ENCODE measurements at places on chromosomes 12 and 14. TPM values are rescaled to one million over a fixed set of nuclear protein-coding genes. Genes with fewer than 3 reads are reported as not detected.

DNA sequence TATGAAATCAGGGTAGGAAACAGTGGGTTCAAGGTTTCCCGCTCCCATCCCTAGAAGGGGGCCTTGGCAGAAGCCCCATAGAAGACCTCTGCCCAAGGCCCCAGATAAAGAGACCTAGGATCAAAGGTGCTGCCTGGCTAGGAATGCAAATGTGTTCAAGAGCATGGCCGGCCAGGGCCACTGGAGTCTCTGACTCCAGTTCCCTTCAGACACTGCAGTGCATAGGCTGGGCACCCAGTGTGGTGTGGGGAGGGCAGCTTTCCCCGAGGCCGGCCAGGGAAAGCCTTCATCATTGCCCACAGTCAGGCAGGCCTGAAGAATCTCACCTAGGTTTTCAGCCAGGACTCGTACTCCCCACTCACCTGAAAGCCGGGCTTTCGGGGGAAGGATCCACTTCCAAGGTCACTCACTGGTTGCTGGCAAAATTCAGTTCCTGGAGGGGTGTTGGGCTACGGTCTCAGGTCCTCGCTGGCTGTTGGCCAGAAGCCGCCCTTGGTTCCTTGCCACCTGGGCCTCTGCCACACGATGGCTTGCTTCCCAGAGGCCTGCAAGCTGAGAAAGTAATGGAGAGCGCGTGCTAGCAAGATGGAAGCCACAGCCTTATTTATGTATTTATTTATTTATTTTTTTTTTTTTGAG lies 9.7 kb upstream of the PEBP1 start:
- H3K27ac ChIP-seq = no peak overlapping the region
- H3K4me3 ChIP-seq = no peak overlapping the region
- H3K27me3 ChIP-seq = no peaks in the 10 kb centered on the region
- H3K36me3 ChIP-seq = no peaks in the 10 kb centered on the region

KSR2 gene
- not detected for total RNA-seq

DNA sequence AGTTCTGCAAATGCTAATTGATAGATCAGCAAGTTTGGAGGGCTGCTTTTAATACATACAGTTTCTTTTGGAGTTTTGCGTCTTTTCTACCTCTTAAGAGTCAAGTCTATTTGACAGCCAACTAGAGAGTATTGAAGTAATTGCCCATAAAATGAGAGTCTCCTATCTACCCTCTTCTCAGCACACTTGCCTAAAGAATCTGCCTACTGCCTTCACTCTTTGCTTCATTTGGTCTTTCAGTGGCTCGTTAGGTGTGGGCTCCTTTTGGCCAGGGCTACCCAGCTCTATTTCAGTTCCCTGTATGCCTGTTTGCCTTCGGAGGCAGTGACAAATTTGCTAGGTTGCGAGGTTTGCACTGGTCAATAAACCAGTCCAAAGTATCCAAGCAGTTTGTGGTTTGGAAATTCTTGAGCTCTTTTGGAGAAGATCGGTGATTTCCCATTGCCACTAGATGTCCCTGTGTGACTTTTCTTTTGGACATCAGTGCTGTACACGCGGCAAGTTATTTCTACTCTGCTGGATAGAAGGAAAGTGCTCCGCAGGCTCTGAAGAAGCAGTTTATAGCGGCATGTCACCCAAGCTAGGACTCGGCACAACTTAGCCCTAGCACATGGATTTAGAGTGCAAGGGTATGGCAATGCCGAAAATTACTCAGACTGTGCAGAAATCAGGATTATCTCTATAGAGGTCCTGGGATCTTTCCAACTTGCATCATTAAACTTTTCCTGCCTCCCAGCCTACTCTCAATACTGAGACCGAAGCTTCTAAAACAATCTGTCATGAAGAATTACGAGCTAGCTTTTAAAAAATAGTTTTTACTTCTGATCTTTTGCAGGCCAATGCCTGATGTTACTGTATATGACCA lies 38.6 kb downstream of the MGST1 start:
- H3K27me3 ChIP-seq = no peaks in the 10 kb centered on the region
- no peaks in the 10 kb centered on the region for H3K4me1 ChIP-seq
- no peak overlapping the region for H3K4me3 ChIP-seq
- no peaks in the 10 kb centered on the region for H3K36me3 ChIP-seq
- DNase-seq = no peak

DNA sequence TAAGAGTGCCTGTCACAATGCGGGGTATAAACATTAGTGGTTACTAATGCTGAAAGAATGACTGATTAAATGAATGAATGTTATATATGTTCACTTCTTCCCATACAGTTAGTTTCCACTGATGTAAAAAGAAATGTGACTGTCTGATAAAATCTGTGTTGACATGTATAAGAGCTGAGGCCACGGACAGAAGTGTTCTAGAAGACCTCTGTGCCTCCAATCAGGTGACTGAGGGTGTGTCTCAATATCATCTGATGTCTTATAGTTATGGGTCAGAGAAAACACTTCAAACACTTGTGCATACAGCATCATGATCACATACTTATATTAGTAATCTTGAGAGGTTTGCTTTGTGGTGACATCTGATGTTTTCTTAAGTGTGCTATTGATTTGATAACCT lies 183.4 kb downstream of the TTC7B start:
- H3K27ac ChIP-seq = no peak overlapping the region
- H3K4me3 ChIP-seq = no peak overlapping the region
- peaks cover 5% of the 10 kb centered on the region for H3K4me1 ChIP-seq
- no peak for DNase-seq
- no peaks in the 10 kb centered on the region for H3K27me3 ChIP-seq

GRCh38 chr12:29545102-29545467 lies 47.6 kb upstream of the OVCH1 start:
- no peaks in the 10 kb centered on the region for H3K36me3 ChIP-seq
- H3K27ac ChIP-seq = no peak overlapping the region
- H3K4me3 ChIP-seq = no peak overlapping the region
- DNase-seq = no peak
- H3K27me3 ChIP-seq = peaks cover 6% of the 10 kb centered on the region
- no peaks in the 10 kb centered on the region for H3K4me1 ChIP-seq

DNA sequence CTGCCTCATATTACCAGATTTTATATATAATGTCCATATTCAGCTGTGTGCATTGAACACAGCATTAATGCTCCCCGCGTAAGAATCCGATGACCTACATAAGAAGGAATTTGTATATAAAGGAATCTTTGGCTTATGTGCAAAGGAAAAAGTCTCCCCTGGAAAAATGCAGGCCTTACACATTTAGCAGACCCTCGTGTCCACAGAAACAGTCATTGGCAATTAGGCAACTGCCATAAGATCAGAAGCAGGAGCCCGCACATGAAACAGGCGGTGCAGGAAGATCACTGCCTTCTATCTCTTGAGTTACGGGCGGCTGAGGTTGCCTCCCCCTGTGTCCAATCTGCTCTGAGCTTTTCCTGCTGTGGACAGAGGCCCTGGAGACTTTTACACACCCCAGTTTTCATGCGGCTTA lies 63.2 kb upstream of the RFX4 start:
- H3K27me3 ChIP-seq = peaks cover 3% of the 10 kb centered on the region
- no peaks in the 10 kb centered on the region for H3K36me3 ChIP-seq
- H3K27ac ChIP-seq = no peak overlapping the region
- DNase-seq = no peak
- no peak overlapping the region for H3K4me3 ChIP-seq

DNA sequence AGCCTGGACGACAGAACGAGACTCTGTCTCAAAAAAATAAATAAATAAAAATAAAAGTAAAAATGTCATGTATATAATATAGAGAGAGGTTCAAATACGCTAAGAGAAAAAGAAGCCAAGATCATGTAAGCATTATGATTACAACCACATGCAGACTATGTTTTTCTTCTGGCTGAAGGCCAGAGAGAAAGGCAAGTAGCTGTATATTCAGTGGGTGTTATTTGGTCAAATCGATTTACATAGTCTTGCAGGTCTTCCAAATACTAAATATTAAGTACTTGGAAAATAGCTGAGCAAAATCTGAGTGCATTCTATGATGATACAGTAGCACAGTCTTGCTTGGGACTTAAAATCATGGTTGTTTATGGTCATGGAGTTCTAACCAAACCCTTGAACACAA lies 758.0 kb downstream of the DIO2 start:
- H3K4me1 ChIP-seq = peaks cover 1% of the 10 kb centered on the region
- no peaks in the 10 kb centered on the region for H3K27me3 ChIP-seq
- H3K36me3 ChIP-seq = no peaks in the 10 kb centered on the region

DNA sequence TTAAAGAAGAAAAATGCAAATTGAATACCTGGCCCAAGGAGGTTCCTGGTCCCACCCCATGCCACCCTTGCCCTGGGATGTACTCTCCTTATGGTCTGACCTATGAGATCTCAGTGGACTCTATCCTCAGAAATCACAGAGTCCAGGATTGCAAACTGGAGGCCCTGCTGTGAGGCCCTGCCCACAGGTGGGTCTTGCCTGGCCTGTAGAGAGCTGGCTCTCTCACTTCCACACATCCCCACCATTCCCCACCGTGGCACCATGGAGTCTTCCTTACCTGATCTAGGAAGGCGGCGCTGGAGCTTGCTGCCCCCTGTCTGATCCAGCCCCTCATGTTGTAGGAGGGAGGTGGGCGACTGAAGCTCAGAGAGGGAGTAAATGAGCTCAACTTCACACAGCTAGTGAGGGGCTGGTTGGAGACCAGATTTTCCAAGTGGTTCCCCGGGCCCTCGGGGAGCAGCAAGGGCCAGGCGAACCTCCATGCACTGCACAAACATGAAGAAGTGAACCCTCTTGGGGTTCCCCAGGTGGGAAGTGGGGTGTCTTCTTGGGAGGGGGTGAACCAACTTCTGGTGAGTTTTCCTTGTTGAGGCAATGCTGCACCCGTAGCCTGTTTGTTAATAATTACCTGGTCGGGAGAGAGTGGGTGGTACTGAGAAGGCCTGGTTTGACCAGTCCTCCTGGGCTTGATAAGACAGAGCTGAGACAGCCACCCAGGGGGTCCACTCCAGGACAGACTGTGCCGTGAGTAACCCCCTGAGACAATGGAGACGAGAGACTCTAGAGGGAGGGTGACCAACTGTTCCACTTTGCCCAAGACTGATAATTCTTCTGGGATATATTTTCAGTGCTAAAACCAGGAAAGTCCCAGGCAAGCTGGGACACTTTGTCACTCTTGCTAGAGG lies at the start of gene SERPINA4:
TSS of gene SERPINA4 (plus strand) at position 692 of the 905 bp plus-strand sequence. CDS start 2,041 bp downstream, outside the sequence.
- DNase-seq = no peak
- H3K27me3 ChIP-seq = no peaks in the 10 kb centered on the region
- H3K27ac ChIP-seq = no peak within 1 kb of the TSS
- H3K4me3 ChIP-seq = no peak within 1 kb of the TSS

SLC4A8 gene
- total RNA-seq = 6.1 TPM

LMO3 gene
- not detected for total RNA-seq

DNA sequence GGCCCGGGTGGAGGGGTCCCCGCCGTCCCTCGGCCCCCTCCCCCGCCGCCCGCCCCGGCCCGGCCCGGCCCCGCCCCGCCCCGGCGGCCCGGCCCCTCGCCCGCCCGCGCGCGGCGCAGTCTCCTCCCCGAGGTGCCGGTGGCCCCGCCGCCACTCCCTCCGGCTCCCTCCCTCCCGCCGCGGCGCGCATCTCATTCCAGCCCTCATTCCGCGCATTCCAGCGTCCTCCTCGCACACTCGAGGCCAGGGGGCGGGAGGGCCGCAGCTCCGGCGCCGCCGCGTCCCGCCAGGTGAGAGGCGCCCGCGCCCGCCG lies at the start of gene TEAD4:
TSS of gene TEAD4 (plus strand) at position 206 of the 313 bp plus-strand sequence.
- peak within 1 kb of the TSS; percentile 85 for H3K4me3 ChIP-seq
- peaks cover 11% of the 10 kb centered on the region for H3K4me1 ChIP-seq
- H3K27me3 ChIP-seq = peaks cover 67% of the 10 kb centered on the region
- no peak for DNase-seq

SERPINA9 gene
- not detected for total RNA-seq

PRPH gene
- total RNA-seq = not detected

PNN gene
- total RNA-seq = 105 TPM

- H3K4me3 ChIP-seq = no peak overlapping the region
- H3K27me3 ChIP-seq = peaks cover 13% of the 10 kb centered on the region
- no peaks in the 10 kb centered on the region for H3K36me3 ChIP-seq
- no peaks in the 10 kb centered on the region for H3K4me1 ChIP-seq
Measured at GRCh38 chr12:52195065-52195730, 3.4 kb upstream of the KRT80 start.

DNA sequence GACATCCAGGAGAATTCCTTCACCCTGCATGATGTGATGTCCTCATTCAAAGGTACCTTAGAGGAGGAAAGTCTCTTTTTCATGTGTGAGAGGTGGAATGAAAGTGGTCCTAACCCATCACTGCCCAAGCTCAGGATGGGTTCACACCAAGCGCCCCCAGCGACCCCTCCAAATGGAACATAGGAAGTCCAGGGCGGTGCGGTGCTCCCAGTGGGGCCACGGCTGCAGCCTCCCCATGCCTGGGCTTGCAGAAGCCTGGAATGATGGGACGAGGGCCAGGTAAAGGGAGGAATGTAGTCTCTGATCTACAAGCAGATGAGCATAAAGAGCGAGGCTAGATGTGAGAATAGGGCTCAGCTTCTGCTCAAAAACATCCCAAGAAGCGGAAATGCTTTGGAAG lies 196.3 kb downstream of the TTC7B start:
- H3K4me3 ChIP-seq = no peak overlapping the region
- no peaks in the 10 kb centered on the region for H3K27me3 ChIP-seq
- H3K36me3 ChIP-seq = no peaks in the 10 kb centered on the region
- no peaks in the 10 kb centered on the region for H3K4me1 ChIP-seq
- DNase-seq = no peak
- H3K27ac ChIP-seq = no peak overlapping the region

GRCh38 chr12:38912116-38912515 lies 6.7 kb upstream of the CPNE8 start:
- DNase-seq = no peak
- no peaks in the 10 kb centered on the region for H3K36me3 ChIP-seq
- H3K27me3 ChIP-seq = peaks cover 16% of the 10 kb centered on the region
- no peak overlapping the region for H3K27ac ChIP-seq
- H3K4me1 ChIP-seq = peaks cover under 1% of the 10 kb centered on the region

GRCh38 chr12:9773216-9773877 lies 12.6 kb upstream of the CD69 start:
- H3K4me3 ChIP-seq = peak overlapping the region; percentile 68
- DNase-seq = no peak
- no peaks in the 10 kb centered on the region for H3K27me3 ChIP-seq
- H3K27ac ChIP-seq = peak overlapping the region; percentile 60
- peaks cover 69% of the 10 kb centered on the region for H3K4me1 ChIP-seq

GRCh38 chr14:31043379-31043778 lies 17.2 kb upstream of the STRN3 start:
- no peaks in the 10 kb centered on the region for H3K27me3 ChIP-seq
- no peak for DNase-seq
- H3K4me3 ChIP-seq = no peak overlapping the region

Measured in activated naive CD8-positive, alpha-beta T cell treated with anti-CD3 and anti-CD28 coated beads, Interleukin-2, amount 10 ng/mL, durations not matched to agents 7 days and 5 days (primary cell).